ENCODE measurements at places on chromosomes 4 and X.
A peak's percentile ranks its signal among the peaks of the same experiment; 100 is the strongest.

- peak; percentile 22 for DNase-seq
Observed at GRCh38 chr4:72112514-72113156, 80.8 kb downstream of the NPFFR2 start.

DNA sequence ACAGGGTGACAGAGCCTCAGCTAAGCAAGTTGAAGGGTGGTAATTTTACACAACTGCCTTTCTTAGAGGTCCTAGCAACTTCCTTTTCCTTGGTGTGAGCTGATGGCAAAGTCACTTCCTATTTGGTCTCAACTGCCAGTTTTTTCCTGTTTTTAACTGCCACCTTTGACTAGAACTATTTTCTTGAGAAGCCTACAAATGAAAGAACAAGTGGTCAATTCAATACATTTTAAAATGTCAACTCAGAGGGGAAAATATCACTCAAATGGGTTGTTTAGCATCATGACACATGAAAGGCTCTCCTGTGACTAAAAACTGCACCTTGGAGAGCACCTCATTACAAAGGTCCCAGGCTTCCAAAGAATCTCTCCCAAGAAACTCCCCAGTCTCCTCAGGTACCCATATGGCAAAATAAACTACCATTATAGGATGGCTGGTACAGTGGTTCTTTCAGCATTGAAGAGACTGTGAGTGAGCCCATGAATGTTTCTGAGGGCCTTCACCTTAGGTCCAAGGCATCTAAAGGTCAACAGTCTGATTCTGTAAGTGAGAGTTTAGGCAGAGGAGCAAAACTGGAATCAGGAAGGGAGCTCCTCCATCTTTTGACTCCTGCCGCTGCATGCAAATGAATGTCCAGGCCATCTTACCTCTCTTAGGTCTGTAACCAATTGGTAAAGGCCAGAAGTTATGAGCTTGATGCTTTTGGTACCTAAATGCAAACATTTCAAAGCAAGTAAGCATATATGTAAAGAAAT lies 5.5 kb upstream of the STK26 start:
- DNase-seq: no peak

DNA sequence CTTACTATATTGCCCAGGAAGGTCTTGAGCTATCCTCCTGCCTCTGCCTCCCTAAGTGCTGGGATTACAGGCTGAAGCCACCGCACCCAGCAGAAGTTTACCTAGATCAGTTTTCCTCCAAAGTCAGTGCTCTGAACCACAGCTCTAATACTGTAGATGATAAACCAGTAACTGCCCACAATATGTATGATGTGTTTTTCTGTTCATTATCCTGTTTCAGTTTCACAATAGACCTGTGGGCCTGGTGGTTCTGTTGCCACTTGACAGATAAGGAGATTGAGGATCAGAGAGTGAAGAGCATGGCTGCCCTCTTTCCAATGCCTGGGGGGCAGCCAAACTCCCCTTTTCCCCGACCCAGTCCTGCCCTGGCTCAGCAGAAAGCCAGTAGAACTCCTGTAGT lies 87.0 kb downstream of the EFNB1 start:
- no peak for DNase-seq

DNA sequence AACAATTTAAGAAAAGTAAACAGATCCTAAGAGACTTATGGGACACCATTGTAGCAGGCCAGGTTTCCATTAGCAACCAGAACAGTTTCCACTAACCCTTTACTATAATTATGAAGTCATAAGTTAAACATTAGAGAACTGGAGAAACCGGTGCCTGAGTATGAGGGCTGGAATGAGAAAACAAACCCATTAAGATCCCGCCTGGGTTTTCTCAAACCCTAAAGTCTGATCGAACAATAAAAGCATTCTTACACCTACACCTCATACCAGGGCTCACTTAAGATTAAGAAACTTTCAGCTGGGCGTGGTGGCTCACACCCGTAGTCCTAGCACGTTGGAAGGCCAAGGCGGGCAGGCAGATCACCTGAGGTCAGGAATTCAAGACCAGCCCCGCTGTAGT lies 13.7 kb upstream of the DHX15 start:
- no peak for DNase-seq

DNA sequence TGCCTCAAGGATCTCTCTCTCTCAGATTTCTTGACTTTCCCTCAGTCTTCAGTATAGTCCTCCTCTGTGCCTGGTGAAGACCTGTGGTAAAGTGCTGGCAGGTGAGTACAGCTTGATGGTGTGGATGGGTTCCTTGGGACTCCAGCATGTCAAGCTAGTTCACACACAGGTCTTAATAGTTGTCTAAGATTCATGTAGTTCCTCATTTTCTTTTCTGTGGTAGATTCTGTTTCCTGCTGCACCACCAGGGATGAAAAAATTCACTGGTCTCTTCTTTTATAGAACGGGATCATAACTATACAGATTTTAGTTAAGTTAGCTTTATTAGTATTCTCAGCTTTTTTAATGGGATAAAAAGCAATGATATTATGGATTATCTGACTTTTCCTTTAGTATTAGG lies 32.5 kb upstream of the PAQR3 start:
- DNase-seq: no peak

DNA sequence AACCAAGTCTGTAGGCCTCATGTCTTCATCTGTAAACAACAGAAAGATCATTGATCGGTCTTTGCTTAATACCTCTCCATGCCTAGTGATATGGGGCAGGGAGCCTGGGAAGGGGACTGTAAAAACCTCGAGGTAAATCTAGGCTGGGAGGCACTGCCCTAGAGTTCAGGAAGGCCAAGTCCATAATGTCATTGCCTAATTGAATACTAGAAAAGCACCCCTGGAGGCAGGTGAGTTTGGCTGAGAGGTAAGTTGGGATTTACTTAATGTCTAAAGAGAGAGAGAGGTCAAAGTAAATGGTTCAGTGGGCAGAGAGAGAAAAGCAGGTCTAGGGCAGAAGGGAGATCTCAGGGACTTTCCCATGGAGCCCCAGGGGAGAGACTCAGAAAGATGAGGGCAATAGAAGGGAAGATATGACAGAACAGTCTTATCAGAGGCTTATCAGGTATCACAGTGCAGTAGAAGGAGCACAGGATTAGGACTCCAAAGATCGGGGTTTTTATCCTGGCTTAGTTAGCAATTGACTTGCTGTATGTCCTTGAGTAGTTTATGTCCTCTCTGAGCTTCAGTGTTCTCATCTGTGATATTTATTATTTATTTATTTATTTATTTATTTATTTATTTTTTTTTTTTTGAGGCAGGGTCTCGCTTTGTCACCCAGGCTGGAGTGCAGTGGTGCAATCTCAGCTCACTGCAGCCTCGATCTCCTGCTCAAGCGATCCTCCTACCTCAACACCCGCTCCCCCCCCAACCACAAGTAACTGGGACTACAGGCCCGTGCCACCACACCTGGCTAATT lies 85.2 kb downstream of the SLC16A2 start:
- no peak for DNase-seq

DNA sequence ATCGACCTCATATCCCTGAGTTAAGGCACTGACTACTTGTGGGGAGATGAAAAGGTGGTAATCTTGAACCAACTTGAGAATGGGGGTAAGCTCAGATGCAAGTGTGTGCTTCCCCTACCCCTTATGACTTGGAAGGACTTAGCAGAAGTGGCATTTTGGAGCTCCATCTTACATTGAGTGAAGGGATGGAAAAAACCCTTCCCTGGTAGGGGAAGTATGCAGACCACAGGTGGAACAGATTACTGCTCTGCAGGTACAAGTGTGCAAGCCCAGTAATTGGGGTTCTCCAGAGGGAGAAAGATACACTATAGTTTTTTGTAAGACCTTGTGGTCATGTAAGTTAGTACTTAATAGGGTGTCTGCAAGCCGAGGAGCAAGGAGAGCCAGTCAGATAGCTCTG lies 12.2 kb upstream of the WDR1 start:
- DNase-seq: no peak

DNA sequence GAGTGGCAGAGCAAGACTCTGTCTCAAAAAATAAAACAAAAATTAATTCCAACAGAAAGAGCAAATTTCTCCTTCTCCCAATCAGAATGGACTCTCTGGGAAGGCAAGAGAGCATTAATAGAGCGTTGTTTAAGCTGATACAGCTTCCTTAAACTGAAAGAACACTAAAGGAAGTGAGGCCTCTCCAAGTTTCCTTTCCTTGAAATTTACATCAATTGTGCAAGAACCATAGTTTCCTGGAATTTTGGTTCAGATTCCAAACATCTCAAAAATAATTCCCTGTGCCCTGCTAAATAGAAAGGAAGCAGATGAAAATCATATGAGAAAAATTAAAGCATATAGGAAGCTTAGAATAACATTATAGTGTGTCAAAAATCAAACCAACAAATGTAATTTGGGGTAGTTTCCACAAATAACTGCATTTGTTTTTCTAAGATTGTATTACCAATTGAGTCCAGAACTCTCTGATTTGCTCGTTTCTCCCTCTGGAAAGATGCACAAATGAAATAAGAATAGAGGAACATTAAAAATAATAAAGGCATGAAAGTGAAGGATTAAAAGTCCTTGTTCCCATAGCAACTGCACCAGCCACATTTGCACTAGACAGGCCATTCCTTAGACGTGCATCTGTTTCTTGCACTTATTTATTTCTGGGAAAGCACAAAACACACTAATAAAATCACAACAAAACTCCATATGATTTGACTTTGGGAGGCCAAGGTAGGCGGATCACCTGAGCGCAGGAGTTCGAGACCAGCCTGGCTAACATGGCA lies 3.7 kb upstream of the FAM241A start:
- DNase-seq: no peak

GRCh38 chrX:47651043-47651905 lies 911 bp upstream of the ELK1 start:
- no peak for DNase-seq

- DNase-seq: no peak
Observed at GRCh38 chr4:78362310-78362709, 189.3 kb upstream of the ANXA3 start.

DNA sequence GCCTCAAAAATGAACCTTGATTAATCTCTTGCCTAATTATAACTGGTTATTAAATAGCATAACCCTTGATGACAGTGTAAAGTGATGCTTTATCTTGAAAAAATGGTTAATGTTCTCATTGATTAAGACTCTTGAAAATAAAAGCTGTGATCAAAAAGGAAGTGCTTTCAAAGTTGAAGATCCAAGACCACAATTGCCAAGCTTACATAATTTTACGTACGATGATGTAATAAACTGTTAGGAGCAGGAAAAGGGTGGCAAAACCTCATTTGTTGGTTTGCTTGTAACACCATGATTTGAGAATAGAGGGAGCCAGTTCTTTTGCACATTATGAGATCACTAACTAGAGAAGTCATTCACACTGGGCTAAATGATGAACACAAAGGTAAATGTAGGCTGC lies 322.2 kb downstream of the ADGRL3 start:
- DNase-seq: no peak

GRCh38 chr4:113394730-113395530 lies 345.5 kb downstream of the ANK2 start:
- DNase-seq: peak; percentile 11

Measured in nucleus accumbens (tissue), 56 donors.